CD4-positive, alpha-beta T cell treated with Interleukin-17A for 1 hour (primary cell): ENCODE measurements at places on chromosomes 11 and 22.

- no peak for DNase-seq
Observed at GRCh38 chr11:10941871-10942270, 84.0 kb upstream of the ZBED5 start.

DNA sequence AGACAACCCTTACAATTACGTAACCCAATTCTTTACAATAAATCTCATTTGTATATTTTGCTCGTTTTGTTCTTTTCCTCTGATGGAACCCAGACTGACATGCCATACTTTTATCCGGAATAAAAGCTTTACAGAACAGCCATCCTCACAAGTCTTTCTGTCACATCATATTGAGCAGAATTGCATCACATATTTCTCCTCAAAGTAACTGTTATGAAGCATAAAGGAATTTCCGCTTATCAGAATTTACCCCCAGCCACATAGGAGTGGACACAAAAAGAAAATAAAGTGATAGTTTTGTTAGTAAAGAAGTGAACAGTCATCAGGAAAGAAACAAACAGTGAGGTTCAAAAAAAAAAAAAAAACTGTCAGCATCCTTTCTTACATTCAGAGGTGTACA, 539.5 kb upstream of the LUZP2 start:
- DNase-seq = no peak

GRCh38 chr11:34732831-34733230, 111.9 kb downstream of the EHF start:
- no peak for DNase-seq

DNA sequence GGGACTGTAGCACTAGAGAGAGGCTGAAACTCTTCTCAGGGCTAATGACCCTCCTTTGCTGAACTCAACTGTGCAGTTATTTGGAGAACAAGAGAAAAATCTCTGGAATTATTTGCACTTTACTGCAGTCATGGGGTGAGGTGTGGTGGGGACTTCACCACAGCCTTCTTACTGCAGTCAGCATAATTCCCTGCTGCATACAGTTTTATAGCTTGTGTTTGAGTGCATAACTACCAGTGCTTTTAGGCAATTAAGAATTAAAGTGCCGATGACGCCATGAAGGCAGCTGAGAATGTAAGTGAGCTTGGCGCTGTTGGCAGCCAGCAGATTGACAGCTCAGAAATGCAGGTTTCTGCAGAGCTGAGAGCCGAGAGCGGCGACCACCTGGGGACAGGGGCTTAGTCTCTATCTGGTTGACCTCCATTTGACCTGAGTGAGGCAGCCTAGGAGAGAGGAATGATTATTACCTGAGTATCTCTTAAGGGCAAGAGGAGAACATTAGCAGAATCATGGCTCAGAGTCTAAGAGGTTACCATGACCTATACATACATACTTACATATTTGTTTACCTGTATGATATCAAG, 830.0 kb downstream of the NTM start:
- no peak for DNase-seq

GRCh38 chr11:7457211-7457610, 28.1 kb upstream of the OLFML1 start:
- no peak for DNase-seq

GRCh38 chr11:67384851-67385366, 6.9 kb upstream of the RAD9A start:
- no peak for DNase-seq

- no peak for DNase-seq
Observed at GRCh38 chr11:69211540-69211919, 55.8 kb downstream of the SMIM38 start.
